Liver (tissue), 10 donors: ENCODE measurements at places on chromosomes 4 and X.
A peak's percentile ranks its signal among the peaks of the same experiment; 100 is the strongest.

GRCh38 chrX:40960041-40960440 lies 125.2 kb upstream of the USP9X start:
- no peak for DNase-seq

DNA sequence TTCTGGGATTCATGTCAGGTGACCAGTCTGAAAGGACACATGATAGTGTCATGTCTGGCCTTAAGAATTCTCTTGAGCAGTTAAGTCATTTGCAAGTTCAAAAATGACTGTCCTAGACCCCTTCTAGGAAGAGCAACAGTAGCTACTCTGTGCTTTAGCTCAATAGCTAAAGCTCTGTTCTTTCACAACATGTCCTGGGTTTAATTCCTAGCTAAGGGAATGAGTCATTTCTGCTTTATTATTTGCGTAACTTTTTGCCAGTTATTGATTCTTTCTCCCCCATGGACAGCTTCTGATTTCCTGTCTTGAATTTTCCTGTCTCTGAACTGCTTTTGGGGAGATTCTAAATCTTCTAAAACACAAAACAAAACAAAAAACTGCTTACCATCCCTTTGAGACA lies 1055.8 kb upstream of the DIAPH2 start:
- no peak for DNase-seq

DNA sequence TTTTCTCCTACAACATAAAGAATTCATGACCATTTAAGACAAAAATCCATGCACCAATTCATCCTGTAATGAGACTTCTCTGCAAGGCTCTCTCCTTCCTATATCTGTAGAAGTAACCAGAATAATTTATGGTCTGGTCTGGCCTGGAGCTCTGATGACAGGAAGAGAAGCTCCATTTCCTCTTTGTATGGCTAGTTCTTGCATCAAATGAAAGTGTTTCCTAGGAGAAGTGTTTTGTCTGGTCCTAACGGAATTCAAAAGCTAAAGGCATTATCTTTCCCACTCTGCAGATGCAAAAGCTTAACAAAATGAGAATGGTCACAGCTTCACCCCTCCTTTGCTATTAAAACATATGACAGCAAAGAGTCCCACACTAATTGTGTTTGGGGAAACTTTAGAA lies 55.1 kb downstream of the SPATA18 start:
- DNase-seq: no peak

GRCh38 chr4:25580633-25581467 lies 74.8 kb upstream of the SLC34A2 start:
- no peak for DNase-seq

GRCh38 chr4:142420311-142421095 lies 425.6 kb downstream of the INPP4B start:
- no peak for DNase-seq

GRCh38 chrX:131977619-131978018 lies 45.5 kb upstream of the STK26 start:
- no peak for DNase-seq

GRCh38 chr4:143344774-143345173 lies 8.1 kb downstream of the GAB1 start:
- DNase-seq: no peak

- peak; percentile 64 for DNase-seq
These were observed 12.7 kb upstream of the RBBP7 start for GRCh38 chrX:16882702-16883486.

DNA sequence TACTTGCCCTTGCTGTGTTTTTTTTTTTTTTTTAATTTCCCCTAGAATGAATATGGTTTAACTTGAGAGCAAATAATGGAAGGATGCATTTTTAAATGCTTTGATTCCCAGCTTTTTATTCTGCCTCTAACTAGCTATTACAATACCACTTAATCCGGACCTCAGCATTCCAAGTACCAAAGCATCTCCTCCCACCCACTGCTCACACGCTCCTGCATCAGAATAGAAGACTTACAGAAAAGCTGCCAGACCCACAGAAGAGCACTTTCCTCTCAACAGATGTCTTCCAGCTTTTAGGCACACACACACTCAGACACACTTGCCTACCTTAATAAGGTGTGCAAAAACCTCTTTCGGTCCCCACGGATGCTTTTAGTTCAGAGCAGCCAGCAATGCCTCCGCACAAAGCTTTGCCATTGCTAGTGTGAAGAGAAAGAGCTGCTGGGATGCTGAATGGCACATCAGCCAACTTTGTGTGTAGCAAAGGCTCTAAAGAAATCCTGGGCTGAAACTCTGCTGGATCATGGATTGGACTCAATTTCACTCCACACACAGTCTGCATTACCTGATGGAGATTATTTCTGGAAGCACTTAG lies 1056.2 kb downstream of the DMD start:
- no peak for DNase-seq

DNA sequence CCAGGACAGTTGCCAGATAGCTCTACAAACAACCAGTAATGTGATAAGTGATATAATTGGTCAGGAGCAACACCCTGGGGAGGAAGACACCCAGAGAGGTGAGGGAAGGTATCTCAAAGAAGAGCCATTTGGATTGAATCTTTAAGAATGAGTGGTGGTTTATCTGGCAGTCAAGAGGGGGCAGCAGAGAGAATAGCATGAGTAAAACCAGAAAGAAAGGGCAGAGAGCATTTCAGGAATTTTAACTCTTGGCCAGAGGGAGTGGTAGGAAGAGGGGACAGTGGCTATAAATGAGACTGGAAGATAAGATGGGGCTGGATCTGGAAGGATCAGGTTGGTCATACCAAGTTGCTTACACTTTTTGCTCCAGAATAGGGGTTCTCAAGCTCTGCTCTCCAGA lies 5.9 kb upstream of the SEPTIN6 start:
- no peak for DNase-seq

DNA sequence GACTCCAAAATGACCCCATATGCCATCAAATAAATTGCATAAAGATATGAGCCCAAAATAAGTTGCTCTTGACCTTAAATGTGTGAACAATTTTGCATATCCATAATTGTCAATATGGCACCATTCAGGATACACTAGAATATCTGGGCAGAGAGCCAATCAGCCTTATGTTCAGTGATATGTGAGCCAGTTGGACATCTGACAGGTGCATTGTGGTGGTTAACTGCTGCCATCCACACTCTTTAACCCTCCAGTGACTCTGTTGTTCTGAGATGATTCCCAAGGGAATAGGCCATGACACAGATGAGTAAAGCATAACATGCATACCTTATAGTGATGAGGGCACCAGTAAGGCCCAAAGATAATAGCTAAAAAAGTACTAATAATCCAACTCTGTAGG lies 500.1 kb downstream of the PCDH18 start:
- no peak for DNase-seq

- no peak for DNase-seq
These were observed 5.1 kb upstream of the ASMT start for GRCh38 chrX:1609762-1610161.

DNA sequence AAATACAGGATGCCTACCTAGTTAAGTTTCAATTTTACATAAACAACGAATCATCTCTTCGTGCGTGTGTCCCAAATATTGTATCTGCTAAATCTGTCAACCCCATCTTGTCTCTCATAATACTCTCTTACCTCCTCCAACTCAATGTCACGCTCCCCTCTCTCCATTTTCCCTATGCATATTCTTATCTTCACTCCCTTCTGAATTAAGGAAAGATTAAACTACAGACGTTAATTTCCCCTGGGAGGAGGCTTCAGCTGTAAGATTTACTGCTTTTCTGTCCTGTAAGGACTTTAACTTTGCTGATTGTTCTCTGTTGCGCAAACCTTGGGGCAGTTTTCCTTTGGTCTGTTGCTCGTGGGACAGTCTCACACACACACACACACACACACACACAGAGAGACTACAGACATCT lies 455 bp upstream of the ABCB7 start:
- peak; percentile 34 for DNase-seq

DNA sequence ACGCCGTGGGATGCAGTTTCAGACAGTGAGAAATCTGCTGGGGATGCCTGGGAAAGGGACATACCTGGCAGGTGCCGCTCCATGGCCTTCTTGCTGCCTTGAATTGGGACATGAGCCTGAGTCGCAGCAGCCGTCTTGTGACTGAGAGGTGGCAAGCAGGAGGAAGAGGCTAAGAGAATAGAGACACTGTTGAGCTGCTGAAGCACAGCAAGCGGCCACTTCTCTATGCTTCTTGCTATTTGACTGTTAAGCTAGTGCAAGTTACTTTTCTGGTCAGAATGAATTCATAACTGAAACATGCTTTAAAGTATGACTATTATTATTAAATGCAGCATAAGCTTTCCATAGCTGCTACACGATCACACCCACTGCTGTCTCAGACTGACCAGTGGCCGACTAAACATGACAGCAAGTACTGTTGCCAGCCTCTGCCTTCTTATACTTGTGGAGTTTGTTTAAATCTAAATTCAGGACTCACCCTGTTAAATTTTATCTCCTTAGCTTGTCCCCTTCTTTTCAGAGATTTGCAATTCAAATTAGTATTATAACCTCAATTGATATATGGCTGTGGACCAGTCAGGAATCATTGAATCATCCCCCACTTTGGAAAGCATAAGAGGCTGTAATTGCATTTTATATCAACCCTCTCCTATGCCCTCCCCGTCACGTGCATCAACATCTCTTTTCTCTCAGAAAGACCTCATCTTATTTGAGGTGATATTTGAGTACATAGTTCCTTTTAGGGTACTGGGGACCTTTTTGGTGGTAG lies 24.8 kb upstream of the ACSL1 start:
- DNase-seq: no peak

DNA sequence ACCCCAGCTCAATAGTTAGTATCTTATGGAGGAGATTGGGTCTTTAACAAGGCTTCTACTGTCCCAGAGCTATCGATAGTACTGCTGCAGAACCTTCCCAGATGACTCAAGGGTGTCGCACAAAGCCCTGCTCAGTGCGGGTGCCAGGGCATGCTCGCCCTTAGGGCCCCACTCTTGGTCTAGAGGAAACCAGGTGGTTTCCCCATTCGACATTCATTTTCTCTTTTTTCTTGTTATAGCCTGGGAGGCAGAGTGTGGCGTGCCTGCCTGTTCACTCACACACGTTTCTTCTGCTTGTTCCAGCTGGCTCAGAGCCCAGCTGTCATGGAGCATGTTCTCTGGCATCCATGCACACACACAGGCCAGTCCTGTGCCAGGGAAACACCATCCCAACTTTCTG lies 144.5 kb downstream of the SMIM20 start:
- DNase-seq: no peak

GRCh38 chrX:151912780-151913179 lies at the start of gene MAGEA4:
Gene MAGEA4, plus strand, starts transcription at chrX:151912889. Its CDS starts 10,776 bp downstream, at chrX:151923665.
- DNase-seq: no peak

- DNase-seq: no peak
These were observed 25.7 kb upstream of the COX7B2 start for GRCh38 chr4:46934726-46935125.

DNA sequence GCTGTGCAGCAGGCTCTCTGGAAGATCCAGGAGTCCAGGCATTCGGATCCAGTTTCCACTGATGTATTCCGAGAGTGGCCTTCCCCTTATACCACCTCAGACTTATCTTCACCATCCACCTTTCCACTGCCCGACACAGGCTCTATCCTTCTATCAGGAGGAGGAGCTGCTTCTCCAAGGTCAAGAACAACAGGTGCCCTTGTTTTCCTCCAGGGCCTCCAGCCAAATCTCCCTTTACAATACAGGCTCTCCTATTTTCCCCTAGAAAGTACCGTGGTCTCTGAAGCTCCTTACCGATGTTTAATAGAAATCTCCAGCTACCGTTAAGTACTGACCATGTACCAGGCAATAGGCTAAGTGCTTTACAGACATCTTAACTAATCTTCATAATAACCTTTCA lies 61.3 kb downstream of the AFAP1 start:
- no peak for DNase-seq

GRCh38 chr4:181127171-181127570 lies 1116.0 kb upstream of the TENM3 start:
- DNase-seq: no peak

DNA sequence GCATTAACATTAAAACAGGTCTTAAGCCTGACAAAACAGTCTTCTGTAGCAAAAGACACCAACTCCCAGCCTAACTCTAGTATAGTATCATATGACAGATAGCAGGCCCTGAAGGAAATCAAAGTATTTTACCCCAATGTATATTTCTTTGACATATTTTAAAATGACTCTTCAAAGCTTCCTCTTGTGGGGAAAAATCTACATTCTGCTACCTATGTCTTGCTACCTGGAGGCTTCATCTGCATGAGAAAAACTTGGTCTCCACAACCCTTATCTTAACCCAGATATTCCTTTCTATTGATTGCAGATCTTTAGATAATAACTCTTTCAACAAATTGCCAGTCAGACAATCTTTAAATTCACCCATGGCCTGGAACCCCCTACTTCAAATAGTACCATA lies 1620.4 kb downstream of the PCDH7 start:
- no peak for DNase-seq

GRCh38 chr4:165402375-165402774 lies 23.6 kb downstream of the CPE start:
- no peak for DNase-seq

DNA sequence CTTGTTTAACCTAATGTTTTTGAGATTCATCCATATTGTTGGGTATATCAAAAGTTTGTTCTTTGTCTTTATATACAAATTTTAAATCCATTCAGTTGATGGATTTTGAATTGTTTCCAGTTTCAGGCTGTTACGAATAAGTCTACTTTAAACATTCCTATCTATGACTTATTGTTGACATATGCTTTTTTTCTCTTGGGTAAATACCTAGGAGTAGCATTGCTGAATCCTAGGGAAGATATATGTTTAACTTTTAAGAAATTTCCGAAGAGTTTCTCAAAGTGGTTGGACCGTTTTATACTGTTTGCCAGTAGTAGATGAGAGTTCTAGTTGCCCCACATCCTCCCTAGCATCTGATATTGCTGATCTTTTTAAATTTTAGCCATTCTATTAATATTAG lies 60.9 kb upstream of the IL13RA1 start:
- DNase-seq: no peak
